ENCODE measurements at places on chromosomes 12 and 14.
A peak's percentile ranks its signal among the peaks of the same experiment; 100 is the strongest.

- DNase-seq: peak; percentile 6
These were observed 117.9 kb upstream of the MAP1LC3B2 start for GRCh38 chr12:116441292-116441691.

DNA sequence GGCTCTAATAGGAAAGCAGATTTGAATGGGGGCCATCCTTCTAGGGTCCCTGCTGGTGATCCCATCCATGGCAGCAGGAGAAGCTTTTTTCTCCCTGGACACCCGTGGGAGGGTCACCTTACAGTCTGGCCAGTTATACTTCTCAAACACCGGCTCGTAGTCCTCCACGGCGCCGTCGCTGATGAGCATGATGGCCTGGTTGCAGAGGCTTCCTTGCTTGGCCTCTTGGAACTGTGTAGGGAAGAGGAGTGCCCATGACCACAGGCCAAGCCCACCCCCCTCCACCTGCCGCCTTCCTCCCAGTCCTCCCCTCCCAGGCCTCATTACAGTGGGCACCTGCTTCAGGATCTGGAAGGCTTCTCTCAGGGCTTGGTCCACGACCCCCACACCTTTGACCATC, 33.8 kb downstream of the CACNA2D4 start:
- no peak for DNase-seq

DNA sequence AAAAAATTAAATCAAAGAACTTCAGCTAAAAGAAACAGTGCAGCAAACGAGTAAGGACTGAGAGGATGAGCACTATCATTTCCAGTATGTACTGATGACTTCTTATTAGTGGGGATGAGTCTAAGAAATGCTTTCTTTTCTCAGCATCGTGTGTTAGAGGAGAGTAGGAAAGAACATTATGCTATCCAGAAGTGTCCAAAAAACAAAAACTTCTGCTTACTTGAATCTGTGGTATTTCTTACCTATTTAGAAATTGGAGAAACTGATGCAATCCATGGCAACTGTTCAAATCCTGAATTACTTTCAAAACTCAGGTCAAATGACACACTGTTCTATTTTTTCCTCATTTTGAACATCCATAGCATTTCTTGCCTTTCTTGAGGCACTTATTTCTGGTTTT, 23.7 kb downstream of the ABCD2 start:
- no peak for DNase-seq

DNA sequence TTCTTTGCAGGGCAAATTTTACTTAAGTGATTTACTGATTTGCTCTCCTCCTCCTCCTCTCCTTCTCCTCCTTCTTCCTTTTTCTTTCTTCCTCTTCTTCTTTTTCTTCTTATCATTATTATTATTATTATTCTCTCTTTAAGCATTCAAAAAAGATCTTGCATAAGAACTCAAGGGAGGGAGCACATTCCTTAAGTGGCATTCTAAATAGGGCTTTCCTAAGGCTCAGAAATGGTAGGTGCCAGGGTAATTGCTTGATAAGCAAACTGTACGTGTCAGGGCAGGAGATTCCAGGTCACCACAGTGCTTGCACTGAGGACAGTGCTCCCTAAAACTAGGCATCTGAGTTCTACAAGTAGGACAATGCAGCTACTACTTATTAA, 92.4 kb downstream of the SPTSSA start:
- no peak for DNase-seq

DNA sequence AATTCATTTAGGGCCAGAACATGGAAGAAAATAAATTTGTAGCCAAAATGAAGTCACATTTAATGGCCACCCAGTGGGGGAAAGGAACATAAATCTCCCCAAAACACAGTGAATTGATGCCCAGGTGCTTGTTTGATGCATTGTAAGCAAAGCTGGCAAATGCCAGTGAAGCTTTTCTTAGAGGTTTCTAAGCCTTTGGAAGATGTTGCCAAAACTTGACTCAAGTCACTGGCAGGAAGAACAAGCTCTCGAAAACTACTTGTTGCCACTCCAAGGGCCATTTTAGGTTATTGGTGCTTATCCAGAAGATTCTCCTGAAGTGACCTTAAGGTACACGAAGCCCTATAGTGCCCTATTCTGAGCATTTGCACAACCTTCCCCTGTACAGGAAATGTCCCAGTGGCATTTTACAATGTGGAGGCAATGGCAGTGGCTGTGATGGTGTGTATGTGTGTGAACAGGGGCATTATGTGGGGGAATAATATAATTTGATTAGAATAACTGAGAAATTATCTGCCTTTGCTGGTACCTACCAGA, 89.5 kb upstream of the NOVA1 start:
- DNase-seq: no peak

DNA sequence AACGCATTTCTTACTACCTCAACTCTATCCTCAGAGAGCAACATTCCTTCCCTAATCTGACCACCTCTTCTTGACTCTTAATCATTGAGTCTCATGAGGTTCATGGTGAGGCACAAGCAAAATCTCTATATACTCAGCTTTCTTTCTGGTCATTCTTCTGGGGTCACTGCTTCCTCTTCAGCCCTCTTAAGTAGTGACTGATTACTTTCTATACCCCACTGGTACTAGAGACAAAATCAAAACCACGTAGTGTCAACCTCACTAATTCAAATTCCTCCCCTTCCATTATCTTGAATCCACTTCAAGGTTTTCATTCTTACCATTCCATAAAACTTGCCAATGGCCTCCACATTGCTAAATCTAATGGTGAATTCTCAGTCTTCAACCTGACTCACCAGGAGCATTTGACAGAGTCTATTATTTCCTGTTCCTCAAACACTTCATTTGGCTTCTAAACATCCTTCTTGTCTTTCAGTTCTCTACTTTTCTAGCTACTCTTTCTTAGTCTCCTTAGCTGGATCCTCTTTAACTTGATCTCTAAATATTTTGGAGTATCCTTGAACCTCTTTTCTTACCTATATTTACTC, 6.8 kb downstream of the WDHD1 start:
- DNase-seq: no peak

DNA sequence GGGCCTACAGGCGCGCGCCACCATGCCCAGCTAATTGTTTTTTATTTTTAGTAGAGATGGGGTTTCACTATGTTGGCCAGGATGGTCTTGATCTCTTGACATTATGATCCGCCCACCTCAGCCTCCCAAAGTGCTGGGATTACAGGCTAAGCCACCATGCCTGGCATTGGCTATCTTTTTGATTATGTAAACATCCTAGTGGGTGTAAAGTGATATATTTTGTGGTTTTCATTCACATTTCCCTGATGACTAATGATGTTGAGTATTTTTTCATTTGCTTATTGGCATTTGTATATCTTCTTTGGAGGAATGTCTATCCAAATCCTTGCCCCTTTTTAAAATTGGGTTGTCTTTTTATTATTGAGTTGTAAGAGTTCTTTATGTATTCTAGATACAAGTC, 16.3 kb downstream of the CREBL2 start:
- no peak for DNase-seq

- DNase-seq: no peak
These were observed 196.3 kb upstream of the PLEKHG7 start for GRCh38 chr12:92506460-92506859.

- DNase-seq: no peak
These were observed 9.8 kb downstream of the AREL1 start for GRCh38 chr14:74703043-74703442.

DNA sequence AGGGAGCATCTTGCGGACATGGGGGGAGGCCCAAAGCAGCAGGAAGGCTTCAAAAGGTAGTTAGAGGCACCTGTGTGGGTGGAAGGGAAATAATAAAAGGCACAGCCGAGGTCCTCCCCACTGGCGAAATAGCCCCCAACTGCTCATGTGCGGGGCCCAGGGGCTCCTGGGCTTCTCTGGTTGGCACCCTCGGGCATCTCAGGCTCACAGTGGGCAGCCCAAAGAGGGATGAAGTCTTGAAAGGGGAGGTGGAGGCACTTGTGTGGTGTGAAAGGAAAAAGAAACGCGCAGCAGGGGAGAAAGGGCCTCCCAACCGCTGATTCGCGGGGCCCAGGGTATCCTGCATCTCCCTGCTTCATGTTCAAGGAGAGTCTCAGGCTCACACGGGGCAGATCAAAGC, 579.4 kb downstream of the ALG10 start:
- DNase-seq: no peak

DNA sequence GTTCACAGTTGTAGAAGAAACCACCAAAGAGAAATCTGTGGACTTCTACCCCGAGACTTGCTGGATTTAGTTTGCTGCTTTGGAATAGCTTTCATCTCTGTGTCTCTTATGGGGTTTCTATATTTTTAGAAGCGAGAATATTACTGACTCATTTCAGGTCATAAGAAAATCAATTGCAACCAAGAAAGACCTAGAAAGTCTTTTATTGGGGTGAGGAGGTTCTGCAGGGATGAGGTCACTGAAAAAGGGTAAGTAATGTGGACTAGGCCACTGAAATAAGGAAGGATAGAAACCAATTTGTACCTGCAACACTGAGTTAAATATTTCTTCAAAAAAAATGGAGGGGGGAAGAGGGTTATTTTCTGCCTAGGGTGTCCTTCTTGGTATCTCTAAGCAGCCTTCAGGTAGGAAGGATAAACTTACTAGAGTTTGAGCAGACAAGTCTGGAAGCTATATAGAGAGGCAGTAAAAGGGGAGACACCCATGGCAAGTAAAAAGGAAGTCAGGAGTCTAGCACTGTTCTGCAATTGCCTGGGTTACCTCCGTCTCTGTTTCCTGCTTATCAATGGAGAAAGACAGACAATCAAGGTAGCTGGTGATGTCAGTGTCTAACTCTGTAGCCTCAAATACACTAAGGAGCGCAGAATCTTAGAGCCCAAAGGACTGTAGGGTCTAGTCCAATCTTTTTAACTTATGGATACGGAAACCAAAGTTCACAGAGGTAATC, 19.6 kb upstream of the KERA start:
- DNase-seq: no peak

DNA sequence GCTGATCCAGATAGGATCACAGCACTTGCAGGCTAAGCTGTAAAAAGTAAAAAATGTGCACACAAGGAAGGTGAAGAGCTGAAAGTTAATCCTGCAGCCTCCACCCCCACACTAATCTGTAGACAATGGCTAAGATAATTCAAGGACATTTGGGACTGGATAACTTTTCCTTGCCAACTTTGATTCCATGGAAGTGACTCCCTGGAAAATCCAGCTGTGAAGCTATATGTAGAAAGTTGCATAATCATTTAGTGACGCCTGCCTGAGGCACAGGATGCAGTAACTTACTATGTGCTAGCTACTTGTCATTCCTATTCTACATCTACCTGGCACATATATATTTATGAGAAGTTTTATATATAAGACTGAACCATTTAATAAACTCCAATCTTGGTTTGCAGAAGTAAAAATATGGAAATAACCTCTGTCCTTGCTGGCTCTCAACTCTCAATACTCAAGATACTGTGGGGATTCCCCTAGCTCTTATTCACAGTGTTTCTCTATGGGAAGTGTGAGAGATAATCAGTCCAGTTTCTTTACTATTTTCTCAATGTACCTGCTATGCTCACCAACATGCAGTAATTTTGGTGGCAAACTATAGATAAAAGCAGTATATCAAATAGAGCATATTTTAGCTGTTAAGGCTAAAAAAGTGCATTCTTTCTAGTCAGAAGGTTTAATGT, 14.8 kb downstream of the LDHB start:
- no peak for DNase-seq

GRCh38 chr12:99498756-99499155, 148.8 kb upstream of the GARIN6 start:
- no peak for DNase-seq

DNA sequence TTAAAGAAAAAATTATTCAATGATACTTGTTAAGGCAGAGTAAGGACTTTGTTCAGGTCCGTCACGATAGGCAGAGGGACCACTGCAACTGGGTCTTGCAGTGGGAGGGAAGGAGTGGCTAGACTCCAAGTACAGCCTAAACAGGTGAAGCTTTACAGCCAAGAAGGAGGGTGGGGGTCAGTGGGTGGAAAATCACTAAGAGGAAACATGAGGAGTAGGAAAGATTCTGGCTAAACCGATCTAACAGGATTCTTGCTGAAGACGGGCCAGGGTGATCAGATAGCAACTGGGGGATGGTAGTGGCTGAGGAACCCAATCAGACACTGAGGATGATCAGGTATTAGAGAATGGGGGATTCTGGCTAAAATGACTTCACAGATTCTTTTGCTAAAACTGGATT, 100.2 kb downstream of the TTC7B start:
- DNase-seq: no peak

DNA sequence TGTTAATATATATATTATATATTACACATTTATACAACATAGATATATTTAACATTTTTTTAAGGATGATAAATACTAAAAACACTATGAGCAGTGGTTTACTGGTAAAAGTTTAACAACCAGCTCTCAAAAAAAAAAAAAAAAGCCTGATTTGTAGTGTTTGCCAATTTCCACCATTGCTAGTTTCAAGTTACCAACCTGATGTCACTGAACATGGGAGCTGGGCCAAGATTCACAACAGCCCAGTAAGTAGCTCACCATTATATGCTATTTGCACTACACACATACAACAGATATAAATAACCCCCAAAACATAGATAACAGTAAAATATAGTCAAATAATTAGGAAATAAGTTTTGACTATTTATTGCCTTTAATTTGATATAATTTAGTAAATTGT, 28.9 kb upstream of the TMX1 start:
- DNase-seq: no peak

DNA sequence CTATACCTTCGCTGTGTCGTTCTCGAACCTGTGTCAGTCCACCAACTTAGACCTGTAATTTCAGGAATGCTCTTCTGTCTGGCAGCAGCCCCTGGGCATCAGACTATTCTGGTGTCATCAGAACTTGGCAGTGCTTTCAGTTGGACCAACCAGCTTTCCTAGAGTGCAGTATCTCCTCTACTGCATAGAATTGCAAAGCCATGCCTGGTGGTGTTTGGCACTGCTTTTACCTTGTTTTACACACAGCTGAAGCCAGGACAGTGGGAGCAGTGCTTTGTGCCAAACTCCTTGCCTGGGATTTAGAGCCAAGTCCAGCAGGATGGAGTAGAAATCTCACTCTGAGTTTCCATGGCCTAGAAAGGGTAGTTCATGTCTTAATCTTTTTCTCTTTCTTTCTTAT, 1.5 kb downstream of the FLVCR2 start:
- no peak for DNase-seq

DNA sequence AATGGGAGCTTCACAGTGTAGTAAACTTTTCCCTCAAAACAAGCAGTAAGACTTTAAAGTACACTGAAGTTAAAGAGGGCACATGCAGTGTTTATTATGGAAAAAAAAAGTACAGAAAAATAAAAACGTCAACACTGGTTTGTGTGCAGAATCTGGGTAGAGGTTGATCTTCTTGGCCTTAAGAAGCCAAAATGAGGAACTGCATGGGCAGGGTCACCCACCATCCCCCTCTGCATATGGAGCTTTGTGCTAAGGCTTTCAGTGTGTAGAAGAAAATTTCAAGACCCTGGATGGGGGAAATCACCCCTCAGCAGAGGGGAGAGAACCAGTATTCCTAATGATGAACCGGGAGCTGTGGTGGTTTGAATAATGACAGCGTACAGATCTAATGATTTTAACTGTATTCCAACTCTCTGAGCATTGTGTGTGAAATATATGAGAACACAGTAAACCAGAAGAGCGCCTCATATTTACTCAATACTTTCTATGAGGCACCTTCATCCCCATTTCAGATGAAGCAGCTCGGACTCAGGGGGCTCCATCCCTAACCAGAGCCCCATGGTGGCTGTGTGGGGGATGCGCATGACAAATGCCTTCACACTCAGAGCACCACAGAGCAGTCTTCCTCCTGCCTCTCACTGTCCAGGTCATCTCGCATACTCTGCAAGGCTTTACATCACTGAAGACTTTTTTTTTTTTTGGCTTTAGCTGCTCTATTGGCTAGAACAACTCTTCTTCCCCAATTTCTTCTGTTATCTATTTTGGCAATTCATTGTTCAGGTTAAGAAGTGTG, 33.4 kb downstream of the ACADS start:
- DNase-seq: no peak

All from CD4-positive, alpha-beta T cell treated with Interferon gamma for 1 hour (primary cell).